ENCODE measurements at places on chromosomes 3 and 15.

GRCh38 chr3:125239266-125239665 is 26.7 kb upstream of the SLC12A8 start:
- H3K27ac ChIP-seq = no peak overlapping the region
- no peak for DNase-seq
- H3K4me1 ChIP-seq = peaks cover 12% of the 10 kb centered on the region
- H3K4me3 ChIP-seq = no peak overlapping the region
- H3K27me3 ChIP-seq = no peaks in the 10 kb centered on the region

DNA sequence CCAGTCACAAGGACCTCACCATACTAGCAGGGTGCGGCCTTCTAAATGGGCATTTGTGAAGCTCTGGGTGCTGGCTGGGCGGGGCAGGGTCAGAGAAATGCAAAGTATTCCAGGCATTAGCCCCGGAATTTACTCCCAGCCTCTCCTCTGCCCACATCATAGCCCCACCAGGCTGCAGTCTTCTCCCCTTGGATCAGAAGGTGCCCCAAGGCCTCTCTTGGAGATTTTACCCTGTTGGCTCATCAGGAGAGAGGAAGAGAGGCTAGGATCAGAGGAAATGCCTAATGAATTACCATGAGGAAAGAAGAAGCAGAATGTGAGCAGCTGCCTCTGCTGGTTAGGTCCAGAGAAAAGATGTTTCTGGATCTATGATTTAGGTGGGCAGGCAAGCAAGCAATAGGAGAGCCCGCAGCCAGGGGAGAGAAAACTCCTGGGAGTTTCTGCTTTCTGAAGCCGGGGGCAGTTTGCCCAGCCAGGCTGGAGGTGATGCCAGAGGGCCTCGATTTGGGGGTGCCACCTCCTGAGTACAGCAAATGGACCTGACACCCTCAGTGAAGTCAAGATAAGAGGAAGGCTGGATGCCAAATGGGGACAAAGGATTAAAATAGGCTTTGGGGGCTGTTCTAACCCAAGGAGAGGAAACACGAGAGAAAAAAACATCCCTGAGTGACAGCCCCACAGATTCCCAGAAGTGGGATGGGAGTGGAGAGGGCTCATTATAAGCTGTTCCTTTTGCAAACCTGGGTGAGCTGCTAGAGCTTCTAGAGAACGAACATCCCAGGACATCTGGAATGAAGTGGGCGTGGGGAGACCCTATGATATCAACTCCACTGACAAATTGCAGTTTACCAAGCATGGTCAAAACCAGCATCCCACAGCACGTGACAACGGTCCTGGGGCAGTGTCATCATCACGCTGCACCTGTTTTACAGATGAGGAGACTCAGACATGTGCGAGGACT is 65.4 kb downstream of the BDH1 start:
- H3K36me3 ChIP-seq = no peaks in the 10 kb centered on the region
- H3K4me1 ChIP-seq = peaks cover 52% of the 10 kb centered on the region
- H3K4me3 ChIP-seq = peak overlapping the region; percentile 10
- DNase-seq = peak; percentile 56
- peak overlapping the region; percentile 61 for H3K27ac ChIP-seq

GRCh38 chr3:23776352-23776891 is 29.3 kb upstream of the UBE2E1 start:
- no peaks in the 10 kb centered on the region for H3K27me3 ChIP-seq
- no peak overlapping the region for H3K27ac ChIP-seq

- H3K4me1 ChIP-seq = no peaks in the 10 kb centered on the region
- no peak for DNase-seq
Measured at GRCh38 chr15:25554640-25555039, 115.8 kb upstream of the UBE3A start.

DNA sequence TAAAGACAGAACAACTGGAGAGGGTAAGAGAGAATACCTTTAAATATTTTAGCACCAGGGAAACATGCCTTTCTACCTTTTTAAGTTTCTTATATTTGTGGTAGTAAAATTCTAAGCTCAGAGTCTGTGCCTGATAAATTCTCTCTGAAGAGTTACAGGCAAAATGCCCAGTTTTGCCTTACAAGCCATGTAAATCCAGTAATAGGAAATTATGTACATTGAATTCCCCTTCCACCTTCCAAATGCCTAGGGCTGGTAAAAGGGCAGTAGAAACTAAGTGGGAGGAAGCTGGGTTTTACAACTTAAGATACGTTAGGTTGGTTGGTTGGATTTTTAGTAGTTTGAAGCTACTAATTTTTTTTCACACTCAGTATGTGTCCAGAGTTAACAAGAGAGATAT is 43.1 kb upstream of the TP63 start:
- peak; percentile 80 for DNase-seq
- H3K27me3 ChIP-seq = no peaks in the 10 kb centered on the region
- peak overlapping the region; percentile 60 for H3K4me3 ChIP-seq
- no peaks in the 10 kb centered on the region for H3K36me3 ChIP-seq
- peak overlapping the region; percentile 84 for H3K27ac ChIP-seq
